T follicular helper cell (primary cell): ENCODE measurements at places on chromosomes 1 and 21.

DNA sequence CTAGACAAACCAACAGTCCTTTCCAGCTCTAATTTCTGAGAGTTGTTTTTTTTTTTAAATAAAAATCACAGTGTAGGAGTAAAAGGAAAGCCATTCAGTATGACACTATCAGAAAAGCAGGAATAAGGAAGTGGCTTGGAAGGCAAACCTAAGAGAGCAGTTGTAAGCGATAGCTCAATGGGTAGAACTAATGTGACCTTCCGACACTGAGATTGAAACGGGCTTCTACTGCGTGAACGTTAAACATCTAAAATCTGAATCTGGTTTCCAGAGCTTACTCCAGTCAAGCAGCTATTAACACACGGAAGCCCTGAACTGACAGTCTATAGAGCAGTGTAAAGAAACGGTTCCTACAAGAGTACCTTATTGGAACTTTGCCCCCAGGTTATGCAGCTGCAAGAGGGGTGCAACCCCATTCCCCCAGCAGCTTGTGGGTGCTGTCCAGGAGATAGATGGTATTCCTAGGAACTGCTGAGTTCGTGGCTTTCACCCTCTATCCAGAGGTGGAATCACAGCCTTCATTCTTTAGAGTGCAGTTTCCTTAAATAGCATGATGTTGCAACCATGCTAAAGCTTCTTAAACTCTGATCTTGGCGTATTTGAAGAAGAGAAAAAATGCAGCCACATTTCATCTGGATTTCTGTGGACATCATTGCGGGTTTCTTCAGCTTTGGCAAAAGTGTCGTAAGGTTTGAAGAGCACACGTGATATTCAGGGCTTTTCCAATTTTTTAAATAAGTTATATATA lies 3.3 kb upstream of the IRF2BP2 start:
- no peak for DNase-seq

DNA sequence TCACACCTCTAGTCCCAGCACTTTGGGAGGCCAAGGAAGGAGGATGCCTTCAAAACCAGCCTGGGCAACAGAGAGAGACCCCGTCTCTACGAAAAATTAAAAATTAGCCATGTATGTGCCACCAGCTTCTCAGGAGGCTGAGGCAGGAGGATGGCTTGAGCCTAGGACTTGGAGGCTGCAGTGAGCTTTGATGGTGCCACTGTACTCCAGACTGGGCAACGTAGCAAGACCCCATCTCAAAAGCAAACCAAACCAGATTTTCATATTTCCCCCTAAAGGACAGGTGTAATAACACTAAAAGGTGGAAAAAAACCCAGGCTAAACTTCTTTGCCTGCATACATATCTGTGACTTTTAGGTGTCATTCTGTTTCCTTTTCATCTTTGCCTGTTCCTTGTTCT lies 3.7 kb downstream of the UCK2 start:
- no peak for DNase-seq

DNA sequence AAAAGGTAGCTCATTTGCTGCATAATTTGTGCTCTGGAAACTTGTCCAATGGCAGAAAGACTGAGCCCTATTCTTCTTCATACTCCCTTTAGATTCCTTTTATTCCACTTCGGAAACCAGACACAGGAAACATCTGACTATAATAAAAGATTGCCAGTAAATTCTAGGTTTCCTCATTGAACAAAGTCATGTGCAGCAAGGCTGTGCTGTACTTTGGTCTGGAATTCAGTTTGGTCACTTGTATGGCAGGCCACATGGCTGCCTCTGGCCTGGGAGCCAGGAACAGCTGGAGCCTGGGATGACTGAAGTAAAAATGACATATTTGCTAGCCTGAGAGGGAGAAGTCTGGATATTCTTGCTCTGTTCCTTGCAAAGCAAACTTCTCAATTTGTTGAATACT lies 79.6 kb downstream of the ST3GAL3 start:
- no peak for DNase-seq

GRCh38 chr1:172944931-172945330 lies 105.8 kb downstream of the TNFSF18 start:
- DNase-seq = no peak

DNA sequence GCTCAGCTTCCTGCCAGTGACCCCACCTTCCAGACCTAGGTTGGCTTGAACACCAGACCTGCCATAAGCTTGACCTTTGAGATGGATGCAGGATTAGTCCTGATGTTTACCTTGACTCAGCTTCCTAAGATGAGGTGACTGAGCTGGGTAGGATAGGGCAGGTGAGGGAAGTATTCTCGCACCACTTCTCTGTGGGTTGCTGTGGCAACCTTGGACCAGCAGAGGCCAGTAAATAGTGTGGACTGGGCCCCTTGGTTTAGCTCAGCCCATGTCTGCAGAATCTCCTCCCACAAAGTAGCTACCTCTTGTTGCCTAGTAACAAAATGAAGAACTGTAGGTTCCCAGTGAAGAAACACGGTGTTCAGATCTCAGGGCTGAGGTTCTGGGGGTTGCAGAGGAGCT lies 8.4 kb downstream of the RPS6KA1 start:
- DNase-seq = no peak

DNA sequence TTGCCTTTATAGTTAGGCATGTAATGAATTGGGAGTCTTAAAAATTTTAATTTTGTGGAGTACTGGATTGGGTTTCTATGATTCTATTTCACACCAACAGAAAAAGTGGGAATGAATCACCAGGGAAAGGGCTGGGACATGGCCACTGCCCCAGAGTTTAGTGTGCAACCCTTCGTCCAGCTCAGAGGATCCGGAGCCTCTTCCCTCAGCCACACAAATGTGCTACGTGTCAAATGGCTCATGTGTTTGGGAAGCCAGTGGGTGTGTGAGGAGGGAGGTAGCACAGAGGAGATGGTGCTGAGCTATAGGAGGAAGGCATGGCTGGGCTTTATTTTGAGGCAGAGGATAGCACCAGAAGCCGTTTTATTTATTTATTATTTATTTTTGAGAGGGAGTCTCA lies 247.3 kb downstream of the SIPA1L2 start:
- DNase-seq = no peak

- no peak for DNase-seq
These were observed 20.6 kb upstream of the BACE2 start for GRCh38 chr21:41147096-41147978.

DNA sequence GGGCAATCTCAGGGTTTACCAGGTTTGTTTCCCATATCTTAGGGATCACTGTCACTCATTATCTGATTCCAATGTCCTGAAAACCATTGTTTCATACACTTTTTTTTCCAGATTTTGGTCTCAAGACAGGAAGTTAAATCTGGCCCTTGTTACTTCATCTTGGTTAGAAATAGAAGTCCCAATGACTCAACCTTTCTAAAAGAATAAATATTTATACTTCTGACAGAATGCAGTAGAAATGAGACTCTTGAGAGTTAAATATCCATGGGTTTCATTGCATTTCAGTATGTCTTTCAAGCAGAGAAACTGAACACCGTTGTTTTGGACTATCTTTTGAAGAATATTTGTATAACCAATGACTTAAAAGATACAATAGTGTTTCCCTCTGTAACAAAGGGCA lies 19.8 kb upstream of the VCAM1 start:
- DNase-seq = no peak

- DNase-seq = peak; percentile 36
These were observed at the start of gene HPDL for GRCh38 chr1:45326627-45327623. Gene HPDL, plus strand, starts transcription at chr1:45326895. Its CDS starts 254 bp downstream, at chr1:45327149.

DNA sequence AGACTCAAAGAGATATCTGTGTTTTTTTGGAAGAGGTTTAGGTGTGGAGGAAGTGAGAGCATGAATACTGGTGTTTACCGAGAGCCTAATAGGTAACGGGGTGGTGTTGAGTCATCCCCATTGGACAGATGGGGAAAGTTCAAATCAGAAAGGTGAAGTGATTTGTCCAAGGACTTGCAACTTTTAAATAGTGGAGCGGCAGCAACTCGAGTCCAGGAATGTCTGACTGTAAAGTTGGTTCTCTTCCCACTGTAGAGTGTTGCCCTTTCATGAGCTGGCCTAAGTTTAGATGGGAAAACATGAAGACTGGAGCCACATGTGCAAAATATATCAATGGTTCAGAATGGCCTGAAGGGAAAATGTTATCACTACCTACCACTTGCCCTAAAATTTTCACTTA lies 125.7 kb downstream of the LYPLAL1 start:
- DNase-seq = no peak

GRCh38 chr1:209855623-209856022 lies 27.9 kb downstream of the UTP25 start:
- DNase-seq = no peak

GRCh38 chr1:48823168-48823567 lies 46.5 kb upstream of the BEND5 start:
- no peak for DNase-seq

GRCh38 chr1:224238756-224239155 lies 55.7 kb downstream of the DEGS1 start:
- no peak for DNase-seq

DNA sequence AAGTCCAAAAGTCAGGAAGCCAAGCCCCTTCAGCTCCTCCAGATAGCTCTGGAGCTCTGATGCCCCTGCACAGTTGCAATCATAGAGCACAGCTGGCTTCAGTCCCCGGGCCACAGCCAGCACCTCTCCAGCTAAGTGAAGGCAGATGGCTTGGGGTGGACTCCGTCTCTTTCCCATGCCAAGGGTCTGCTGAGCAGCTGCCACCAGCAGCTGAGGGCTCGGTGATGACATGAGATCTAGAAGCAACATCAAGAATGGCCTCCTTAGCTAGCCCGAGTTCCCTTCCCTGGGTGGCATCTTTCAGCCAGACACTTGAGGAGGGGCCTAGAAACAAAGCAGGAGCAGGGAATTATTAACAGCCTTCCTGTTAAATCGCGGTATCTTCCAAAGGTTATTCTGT lies 973 bp downstream of the C1orf74 start:
- no peak for DNase-seq

- DNase-seq = no peak
These were observed 6.2 kb upstream of the POFUT2 start for GRCh38 chr21:45293726-45294401.
